Lower lobe of right lung (tissue), 2 donors: ENCODE measurements at places on chromosomes 6 and 20. TPM values are rescaled to one million over a fixed set of nuclear protein-coding genes. Genes with fewer than 3 reads are reported as not detected.

Gene KIZ
- total RNA-seq = 19.2 TPM

Gene MDFI
- 10.6 TPM for total RNA-seq

DNA sequence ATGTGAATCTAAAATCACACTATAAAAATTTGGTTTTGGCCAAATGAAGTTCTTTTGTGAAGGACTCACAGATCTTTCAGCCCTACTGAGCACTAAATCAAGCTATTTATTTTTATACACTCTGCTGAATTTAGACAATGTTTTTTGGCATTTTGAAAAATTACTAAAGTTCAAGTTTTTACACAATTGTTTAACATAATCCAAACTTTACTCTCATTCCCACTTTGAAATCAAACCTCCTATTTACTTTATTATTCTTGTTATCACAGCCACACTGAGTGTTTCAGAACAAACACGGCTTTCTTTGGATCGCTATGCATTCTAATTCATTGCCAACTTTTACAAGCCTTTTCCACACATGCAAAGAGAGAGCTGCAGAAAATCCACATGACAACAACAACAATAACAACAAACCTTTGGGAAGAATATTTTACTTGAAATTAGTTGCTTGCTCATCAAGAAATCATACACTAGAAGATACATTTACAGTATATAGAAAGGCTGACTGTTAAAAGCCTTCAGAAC, 49.1 kb upstream of the TMEM30A start:
- H3K27me3 ChIP-seq = no peaks in the 10 kb centered on the region
- peaks cover 12% of the 10 kb centered on the region for H3K4me1 ChIP-seq
- H3K36me3 ChIP-seq = no peaks in the 10 kb centered on the region
- no peak for DNase-seq

GRCh38 chr6:130577178-130577919, 211.5 kb downstream of the TMEM200A start:
- no peaks in the 10 kb centered on the region for H3K36me3 ChIP-seq
- no peaks in the 10 kb centered on the region for H3K4me1 ChIP-seq
- no peaks in the 10 kb centered on the region for H3K27me3 ChIP-seq
- no peak overlapping the region for H3K4me3 ChIP-seq

DNA sequence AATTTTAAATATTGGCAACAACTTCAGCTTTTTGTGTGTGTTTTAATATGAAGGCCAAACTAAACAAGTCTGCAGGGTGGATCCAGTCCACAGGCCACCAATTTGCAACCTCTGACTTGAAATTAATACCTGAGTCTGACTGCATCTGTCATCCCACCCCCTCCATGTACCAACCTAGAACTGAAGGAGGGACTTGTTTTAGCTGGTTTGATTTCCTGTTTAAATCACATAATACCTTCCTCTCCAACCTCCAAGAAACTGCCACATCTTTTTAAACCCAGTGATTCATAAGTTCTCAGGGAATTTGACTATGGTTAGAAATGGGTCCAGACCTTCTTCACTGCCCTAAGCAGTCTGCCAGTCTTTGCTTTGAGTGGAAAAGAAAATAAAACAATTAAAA, 21.6 kb downstream of the RNF8 start:
- no peak for DNase-seq
- H3K36me3 ChIP-seq = peaks cover 67% of the 10 kb centered on the region
- no peaks in the 10 kb centered on the region for H3K27me3 ChIP-seq
- no peak overlapping the region for H3K27ac ChIP-seq

DNA sequence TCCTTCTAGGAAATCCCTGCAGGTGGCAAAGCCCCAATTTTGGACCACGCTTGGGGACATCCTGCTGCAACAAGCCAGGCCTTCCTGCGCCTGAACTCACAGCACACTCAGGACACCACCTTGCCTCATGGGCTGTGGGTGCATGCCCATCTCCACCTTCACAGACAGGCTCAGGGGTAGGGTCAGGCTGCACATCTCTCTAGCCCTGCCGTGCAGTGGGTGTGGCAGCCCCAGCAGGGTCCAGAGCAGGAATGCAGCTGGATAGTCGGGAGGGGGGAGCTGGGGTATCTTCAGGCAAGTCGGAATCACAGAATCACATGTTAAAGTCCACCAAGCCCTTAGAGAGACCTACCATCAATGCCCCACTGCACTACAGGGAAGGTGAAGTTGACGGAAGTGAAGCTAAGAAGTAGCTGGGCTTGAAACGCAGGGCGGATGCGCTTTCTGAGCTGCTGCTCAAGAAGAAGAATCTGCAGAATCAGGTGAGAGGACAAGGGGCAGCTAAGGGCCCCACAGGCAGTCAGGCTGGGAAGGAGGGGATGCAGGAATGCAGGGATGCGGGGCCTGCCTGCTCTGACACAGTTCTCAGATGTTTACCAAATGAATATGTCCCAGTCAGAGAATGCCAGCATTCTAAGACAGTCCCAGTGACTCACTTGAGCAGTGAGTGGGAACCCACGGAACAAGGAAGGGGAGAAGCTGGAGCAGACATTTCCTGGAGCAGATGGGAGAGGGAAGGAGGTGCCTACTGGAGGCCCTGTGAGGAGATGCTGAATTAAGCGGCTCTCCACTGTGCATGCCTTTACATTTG, 11.3 kb downstream of the SERPINB6 start:
- H3K27me3 ChIP-seq = no peaks in the 10 kb centered on the region
- peaks cover 73% of the 10 kb centered on the region for H3K4me1 ChIP-seq
- H3K36me3 ChIP-seq = peaks cover 20% of the 10 kb centered on the region
- H3K4me3 ChIP-seq = no peak overlapping the region
- DNase-seq = no peak

Gene C6orf52
- 1.3 TPM for total RNA-seq
